ENCODE measurements at places on chromosomes 2 and 18.

DNA sequence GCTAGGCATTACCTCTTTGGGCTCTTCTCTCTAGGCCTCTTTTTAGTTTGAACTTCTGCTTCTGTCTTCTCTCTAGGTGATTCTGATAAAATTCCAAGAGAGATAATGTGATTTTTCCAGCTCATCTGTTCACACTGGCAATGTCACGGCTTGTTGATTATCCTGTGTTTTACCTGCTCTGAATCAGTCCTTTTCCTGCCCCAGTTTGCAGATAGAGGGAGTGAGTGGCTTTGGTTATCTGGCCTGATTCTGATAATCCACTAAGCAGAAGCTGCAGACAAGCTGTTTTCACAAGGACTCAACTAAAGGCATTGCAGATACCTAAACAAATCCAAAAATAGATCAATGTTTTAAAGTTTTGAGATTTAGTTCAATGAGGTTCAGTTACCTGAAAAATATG lies 111.9 kb downstream of the DCC start:
- no peak for DNase-seq

DNA sequence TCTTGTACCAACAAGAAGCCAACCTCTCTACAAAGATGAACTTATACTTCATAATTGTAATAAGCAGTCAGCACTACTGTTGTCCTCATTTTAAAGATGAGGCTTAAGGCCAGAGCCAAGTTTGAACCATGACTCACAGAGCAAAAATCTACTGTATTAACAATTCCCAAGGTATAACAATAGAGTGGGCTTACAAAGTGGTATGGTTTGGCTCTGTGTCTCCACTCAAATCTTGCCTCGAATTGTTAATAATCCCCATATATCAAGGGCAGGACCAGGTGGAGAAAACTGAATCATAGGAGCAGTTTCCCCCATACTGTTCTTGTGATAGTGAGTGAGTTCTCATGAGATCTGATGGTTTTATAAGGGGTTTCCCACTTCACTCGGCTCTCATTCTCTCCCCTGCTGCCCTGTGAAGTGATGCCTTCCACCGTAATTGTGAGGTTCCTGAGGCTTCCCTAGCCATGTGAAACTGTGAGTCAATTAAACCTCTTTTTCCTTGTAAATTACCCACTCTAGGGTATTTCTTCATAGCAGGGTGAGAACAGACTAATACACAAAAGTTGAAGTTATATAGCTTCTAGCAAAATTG lies 19.5 kb downstream of the MRPL44 start:
- no peak for DNase-seq

- no peak for DNase-seq
Measured at GRCh38 chr2:155867564-155867963, 465.0 kb downstream of the NR4A2 start.

- DNase-seq, result no peak
Measured at GRCh38 chr2:223890721-223891120, 53.3 kb upstream of the AP1S3 start.

- DNase-seq, result no peak
Measured at GRCh38 chr2:26162963-26163362, 9.9 kb upstream of the GAREM2 start.

- no peak for DNase-seq
Measured at GRCh38 chr18:75065251-75066000, 143.5 kb downstream of the PTGR3 start.

DNA sequence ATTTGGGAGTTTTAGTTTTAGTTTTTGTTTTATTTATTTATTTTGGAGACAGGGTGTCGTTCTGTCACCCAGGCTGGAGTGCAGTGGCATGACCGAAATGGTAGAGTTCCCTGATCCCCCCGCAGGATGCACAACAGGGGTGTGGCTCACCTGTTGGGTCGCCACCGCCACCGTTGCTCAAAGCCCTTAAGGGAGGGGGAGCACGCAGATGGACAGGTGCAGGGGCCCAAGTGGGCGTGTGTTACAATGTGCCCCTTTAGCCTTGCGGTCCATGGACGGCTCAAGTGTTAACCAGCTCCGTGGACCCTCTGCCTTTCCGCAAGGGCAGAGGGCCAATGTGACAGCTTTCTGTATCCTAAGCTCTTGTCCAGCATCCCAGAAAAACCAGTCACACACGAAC lies 61.4 kb upstream of the REL start:
- DNase-seq, result no peak

DNA sequence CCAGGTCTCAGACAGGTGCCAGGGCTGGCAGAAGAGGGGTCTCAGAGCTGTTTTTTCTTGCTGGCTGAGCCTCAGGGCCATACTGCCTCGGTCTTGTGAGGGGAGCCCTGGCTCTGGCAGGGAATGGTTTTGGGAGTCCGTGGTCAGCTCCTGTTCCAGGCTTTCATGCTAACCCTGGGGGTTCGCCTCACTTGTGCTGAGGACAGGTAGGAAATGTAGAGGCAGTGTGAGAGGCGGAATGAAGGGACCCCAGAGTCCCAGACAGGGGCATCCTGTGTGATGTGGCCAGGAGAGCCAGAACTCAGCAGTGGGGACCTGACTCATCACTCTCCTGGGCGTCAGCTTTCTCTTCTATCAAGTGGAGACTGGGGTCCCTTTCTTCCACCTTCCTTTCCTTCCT lies 5.7 kb upstream of the CELF4 start:
- no peak for DNase-seq

DNA sequence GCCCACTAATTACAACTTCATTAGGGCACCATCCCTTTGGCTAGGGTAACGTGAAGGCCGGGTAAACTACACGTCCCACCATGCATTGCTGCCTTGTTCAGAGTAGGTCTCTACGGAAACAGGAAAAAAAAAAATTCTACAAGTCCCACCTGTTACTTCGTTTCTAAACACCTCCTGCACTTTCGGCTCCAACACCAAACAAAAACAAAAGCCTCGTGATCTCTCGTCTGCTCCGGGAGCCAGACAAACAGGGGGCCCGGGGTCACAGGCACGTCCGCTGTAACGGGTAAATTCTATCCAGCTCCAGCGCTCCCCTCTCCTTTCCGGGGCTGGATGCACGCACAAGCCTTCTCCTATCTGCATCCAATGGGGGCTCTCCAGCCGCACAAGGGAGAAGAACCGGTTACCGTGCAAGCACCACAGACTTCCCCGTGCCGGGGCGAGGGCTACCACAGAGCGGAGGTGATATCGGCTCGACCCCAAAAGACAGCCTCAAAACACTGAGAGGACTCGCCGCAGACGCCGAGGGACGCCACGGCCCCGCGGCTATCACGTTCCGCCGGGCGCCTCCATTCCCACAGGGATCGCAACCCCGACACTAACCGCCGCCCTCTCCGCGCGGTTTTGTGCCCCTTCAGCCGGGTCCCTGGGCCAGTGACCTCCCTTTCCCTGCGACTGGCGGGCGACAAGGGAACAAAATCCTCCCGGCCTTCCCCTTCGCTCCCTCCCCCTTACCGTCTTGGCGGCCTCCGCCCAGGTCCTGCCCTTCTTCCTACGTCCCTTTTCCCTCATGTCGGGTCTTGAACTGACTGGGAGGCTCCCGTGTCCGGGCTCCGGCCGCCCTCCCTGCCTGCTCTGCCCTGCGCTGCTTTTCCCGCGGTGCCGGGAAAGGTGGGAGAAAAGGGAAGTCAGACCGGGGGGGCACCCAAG lies 591 bp downstream of the ASXL2 start:
- DNase-seq, result peak; percentile 26

DNA sequence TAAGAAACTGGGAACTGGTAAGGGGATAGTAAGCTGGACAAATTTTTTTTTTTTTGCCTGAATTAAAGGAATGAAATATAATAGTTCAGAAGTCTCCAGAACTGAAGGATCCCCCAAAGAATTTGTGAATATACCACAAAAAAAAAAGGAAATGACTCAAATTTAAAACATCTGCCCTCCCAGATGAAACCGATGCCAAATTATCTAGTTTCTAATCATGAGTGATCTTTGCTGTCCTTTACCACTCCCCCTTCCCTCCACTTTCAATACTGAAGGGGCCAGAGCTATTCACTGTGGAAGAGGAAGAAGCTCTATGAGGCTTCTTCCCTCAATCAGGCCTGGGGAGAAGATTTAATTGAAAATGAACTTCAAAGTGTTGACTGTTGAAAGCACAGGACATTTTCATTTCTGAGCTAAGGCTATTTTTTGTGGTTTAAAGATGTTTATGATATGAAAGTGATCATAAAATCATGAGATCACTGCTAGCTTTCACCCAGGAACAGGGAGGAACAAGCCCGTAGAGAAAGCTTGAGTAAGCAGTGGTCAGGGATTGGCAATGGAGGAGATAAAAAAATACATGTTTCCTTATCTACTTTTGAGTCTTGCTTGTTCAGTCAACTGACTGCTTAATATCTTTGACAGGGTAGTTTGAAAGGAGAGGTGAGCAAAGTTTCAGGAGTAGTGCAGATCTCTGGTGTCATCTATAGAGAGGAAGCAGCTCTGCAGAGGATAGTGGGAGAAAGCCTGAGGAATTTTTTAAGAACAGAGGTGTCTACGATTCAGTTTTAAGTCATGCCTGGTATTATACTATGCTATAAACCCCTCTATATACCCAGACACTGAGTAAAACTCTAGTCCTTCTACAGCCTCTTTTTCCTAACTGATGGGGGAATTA lies 409.5 kb upstream of the FIGN start:
- DNase-seq, result no peak

DNA sequence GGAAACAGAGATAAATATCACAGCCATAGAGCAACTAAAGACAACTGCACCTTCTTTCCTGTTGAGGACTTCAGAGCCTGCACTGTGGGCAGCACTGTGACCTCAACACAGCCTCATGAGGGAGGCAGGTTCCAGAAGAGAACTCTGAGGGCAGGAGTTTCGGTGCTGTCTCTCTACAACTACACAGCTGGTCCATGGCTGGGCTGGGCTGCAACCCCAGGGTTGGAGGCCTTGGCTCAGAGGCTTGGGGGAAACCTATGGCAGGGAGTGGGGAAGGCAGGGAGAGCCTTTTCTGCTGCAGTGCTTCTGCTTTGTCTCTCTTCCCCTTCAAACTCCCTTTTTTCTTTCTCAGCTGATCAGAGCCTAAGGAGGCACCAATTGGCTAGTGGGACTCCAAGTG lies 66.5 kb downstream of the MRO start:
- no peak for DNase-seq

DNA sequence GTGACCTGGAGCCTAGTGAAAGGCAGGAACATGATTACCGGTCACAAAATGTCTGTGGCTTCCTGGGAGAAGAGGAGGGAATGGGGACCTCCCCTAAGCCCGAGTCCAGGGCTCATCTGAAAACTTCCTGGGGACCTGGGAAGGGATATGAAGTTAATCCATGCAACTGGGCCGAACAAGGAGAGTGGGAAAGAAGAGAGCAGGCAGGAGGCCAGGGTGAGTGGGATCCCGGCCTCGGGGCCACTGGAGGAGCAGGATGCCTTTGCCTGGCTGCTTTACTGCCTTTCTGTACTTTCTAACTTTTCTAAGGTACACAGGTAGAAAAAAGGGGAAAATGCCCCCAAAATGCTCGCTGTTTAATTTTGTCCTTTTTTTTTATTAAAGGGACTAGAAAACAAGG lies 43.4 kb upstream of the MAL start:
- no peak for DNase-seq

DNA sequence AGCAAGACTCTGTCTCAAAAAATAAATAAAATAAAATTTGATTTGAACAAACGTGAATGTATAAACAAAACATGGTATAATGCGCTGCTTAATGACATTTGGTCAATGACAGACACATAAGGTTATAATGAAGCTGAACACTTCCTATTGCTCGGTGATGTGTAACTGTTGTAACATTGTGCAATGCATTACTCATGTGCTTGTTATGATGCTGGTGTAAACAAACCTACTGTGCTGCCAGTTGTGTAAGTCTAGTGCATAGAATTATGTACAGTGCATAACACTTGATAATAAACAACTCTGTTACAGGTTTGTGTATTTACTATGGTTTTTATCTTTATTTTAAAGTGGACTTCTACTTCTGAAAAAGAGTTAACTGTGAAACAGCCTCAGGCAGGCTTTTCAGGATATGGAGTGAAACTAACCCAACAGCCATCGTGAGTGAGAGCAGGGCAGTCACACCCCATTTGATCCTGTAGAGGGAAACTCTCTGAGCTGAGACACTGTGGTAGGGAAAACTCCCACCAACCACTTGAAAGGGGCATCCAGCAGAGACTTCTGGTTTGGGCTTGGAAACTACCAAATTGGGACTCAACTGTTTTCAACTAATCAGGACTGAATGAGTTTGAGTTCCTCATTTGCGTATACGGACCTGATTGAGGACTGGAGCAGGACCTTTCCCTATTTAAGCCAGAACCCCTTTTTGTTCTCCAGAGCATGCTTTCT lies 8.7 kb upstream of the RPRD1A start:
- DNase-seq, result no peak

DNA sequence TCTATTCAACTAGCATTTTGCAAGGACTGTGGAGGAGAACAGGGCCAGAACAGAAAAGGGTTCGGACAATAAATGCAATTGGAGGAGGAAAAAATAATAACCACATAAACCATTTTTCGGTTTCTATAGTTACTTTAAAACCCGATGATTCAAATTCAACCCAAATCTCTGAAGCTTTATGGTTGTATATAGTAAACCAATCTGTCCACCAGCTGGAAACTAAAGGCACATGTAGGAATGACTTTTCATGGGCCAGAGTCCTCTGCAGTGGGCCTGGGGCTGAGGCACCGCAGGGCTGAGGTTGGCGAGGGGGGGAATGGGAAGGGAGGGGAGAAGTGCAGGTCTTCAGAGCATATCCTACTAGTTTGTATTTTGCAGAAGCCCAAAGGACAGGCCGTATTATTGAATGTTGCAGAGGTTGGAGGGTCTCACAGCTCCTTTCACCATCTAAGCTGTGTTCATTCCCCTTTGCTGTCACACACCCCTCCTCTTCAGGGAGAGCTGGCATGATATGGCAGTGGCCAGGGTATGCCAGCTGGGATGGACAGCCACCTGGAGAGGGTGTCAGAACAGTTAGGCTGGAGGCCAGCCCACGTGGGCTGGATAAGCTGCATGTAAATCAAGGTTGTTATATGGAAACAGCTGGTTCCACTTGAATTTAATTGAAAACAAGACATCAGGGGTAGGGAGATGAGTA lies 267.1 kb downstream of the PRKCE start:
- DNase-seq, result no peak

GRCh38 chr2:26911911-26912861 lies 58.3 kb upstream of the MAPRE3 start:
- DNase-seq, result peak; percentile 77

DNA sequence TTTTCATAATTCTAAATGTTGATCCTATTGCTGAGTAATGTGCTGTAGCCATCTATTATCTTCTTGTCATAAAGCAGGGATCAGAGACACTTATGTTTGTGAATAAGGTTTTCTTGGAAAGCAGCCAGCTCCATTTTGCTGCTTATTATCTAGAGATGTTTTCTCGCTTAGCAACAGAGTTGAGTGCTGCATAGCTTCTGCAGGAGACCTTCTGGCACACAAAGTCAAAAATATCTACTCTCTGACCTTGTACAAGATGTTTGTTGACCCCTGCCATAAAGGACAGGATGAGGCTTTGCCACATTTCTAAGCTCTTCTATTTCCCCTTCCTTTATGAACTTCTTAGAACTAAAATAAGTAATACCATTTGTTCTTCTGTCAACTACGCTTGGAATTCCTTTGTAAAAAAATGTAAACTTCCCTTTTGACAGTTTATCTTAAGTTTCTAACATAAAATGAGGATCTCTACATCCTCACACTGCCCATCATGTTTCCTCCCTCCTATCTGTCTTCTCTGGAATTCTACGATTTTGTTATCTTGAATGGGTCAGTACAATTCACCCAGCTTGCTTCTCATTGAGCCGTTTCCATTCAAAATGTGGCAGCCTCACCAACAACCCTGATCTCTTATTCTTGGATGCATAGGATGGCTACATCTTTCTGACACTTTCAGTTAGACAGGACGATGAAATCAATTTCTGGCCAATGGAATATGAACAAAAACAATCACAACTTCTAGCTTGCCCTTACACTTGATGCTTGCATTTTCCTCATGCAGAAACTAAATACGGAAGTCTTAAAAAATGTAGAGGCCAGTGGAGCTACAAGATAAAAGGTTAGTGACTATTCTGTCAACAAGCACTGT lies 1377.0 kb downstream of the SUCLG1 start:
- DNase-seq, result peak; percentile 64

All from NCI-H2081 treated with DMSO at 0.1 percent for 48 hours (cell line).